M059J (cell line): ENCODE measurements at places on chromosomes 3 and 15. TPM values are rescaled to one million over a fixed set of nuclear protein-coding genes. Genes with fewer than 3 reads are reported as not detected.

Gene EBLN2
- 0.54 and 2.1 TPM in 2 replicates for total RNA-seq

Gene SLC6A11
- total RNA-seq: not detected in 2 replicates

Gene CYP1A2
- not detected in 2 replicates for total RNA-seq

Gene EPHA6
- total RNA-seq: not detected in 2 replicates

Gene CPN2
- not detected in 2 replicates for total RNA-seq

Gene SAMD7
- total RNA-seq: not detected in 2 replicates

Gene RTP4
- 38.1 and 42.8 TPM in 2 replicates for total RNA-seq

Gene CLRN1
- total RNA-seq: not detected in 2 replicates

Gene WNT7A
- 0.10 and 0.15 TPM in 2 replicates for total RNA-seq

Gene CAMP
- total RNA-seq: not detected in 2 replicates

Gene CHRFAM7A
- total RNA-seq: 1.1 and 2.4 TPM in 2 replicates

Gene GOLGA6D
- not detected in 2 replicates for total RNA-seq
